ENCODE measurements at places on chromosomes 7 and 10. TPM values are rescaled to one million over a fixed set of nuclear protein-coding genes. Genes with fewer than 3 reads are reported as not detected.

DNA sequence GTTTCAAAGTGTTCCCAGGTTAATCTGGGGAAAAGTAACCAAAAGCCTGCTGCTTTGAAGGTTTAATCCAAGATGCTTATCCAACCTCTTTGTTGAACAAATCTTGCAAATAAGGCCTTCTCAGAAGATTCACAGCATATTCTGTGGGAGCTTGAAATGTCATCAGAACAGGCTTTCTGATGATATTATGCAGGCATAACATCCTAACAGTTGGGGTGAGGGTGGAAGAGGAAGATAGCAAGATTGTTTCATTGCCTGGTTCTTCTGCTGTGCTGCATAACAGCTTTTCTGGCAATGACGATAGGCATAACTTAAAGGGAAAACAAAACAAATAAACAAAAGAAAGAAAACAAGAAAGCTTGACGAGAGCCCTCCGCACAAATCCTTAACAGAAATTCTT lies 217.4 kb downstream of the PHF14 start:
- H3K27me3 ChIP-seq, result peaks cover 24% of the 10 kb centered on the region
- H3K36me3 ChIP-seq, result peaks cover 2% of the 10 kb centered on the region
- no peak overlapping the region for H3K27ac ChIP-seq
- DNase-seq, result no peak

The GIMAP5 gene
- total RNA-seq, result 65.3 TPM

- peaks cover 54% of the 10 kb centered on the region for H3K27me3 ChIP-seq
- peaks cover 3% of the 10 kb centered on the region for H3K36me3 ChIP-seq
- H3K4me3 ChIP-seq, result no peak overlapping the region
Measured at GRCh38 chr10:13769946-13770345, 183.2 kb downstream of the PRPF18 start.

GRCh38 chr10:112809736-112810135 lies 140.3 kb upstream of the TCF7L2 start:
- H3K4me3 ChIP-seq, result no peak overlapping the region
- no peak for DNase-seq
- H3K27me3 ChIP-seq, result no peaks in the 10 kb centered on the region
- no peak overlapping the region for H3K27ac ChIP-seq

The PDE1C gene
- total RNA-seq, result not detected

DNA sequence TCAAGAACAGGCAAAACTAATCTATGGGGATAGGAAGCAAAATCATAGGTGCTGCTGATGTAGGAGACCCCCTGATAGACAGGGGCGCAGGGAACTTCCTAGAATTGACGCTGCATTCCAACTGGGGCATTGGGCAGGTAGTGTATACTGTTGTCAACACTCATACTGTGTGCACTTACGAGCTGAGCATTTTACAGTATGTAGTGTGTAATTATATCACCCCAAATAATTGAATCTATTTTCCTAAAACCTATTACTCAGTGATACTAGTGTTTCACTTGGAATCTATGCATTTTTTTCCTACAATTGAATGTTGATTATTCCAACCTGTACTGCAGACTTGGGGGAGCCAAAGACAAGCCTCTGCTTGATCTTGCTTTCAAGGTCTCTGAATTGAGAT lies 207.0 kb upstream of the PRKCQ start:
- peaks cover 4% of the 10 kb centered on the region for H3K36me3 ChIP-seq
- H3K4me3 ChIP-seq, result no peak overlapping the region
- no peaks in the 10 kb centered on the region for H3K4me1 ChIP-seq
- no peak overlapping the region for H3K27ac ChIP-seq
- DNase-seq, result no peak

- no peaks in the 10 kb centered on the region for H3K4me1 ChIP-seq
- no peaks in the 10 kb centered on the region for H3K27me3 ChIP-seq
- H3K36me3 ChIP-seq, result no peaks in the 10 kb centered on the region
- DNase-seq, result no peak
- no peak overlapping the region for H3K4me3 ChIP-seq
Measured at GRCh38 chr10:130782467-130782866, 529.1 kb downstream of the TCERG1L start.

DNA sequence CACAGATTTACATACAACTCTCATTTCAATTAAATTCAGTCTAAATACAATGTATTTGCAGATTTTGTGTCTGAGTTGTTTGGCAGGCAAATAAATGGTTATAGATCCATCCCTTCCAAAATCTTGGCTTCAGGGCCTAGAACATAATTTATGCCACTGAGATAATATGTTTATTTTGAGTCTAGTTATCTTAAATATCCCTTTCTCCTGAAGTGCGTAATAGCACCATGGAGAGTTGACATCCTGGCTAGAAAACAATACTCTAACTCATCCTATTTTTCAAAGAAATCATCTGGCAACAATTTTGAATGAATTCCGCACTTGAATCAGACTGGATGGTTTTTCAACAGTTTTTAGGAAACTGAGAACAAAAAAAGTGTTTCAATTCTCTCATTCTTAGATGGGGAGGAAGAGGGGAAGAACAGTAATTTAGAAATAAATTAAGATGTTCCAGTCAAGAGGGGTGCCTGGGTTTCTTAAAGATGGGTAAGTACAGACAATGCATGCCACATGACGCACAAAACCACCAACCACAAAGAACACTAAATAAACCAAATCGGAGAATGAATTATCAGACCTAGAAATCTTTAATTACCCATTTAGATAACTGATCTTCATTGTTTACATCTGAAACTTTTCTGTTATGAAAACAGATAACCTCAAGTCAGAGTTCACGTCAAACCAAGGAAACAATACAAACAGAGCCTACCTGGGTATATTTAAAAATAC lies 228.7 kb upstream of the PTN start:
- no peak overlapping the region for H3K4me3 ChIP-seq
- H3K4me1 ChIP-seq, result no peaks in the 10 kb centered on the region
- H3K36me3 ChIP-seq, result no peaks in the 10 kb centered on the region
- DNase-seq, result no peak
- H3K27me3 ChIP-seq, result no peaks in the 10 kb centered on the region

DNA sequence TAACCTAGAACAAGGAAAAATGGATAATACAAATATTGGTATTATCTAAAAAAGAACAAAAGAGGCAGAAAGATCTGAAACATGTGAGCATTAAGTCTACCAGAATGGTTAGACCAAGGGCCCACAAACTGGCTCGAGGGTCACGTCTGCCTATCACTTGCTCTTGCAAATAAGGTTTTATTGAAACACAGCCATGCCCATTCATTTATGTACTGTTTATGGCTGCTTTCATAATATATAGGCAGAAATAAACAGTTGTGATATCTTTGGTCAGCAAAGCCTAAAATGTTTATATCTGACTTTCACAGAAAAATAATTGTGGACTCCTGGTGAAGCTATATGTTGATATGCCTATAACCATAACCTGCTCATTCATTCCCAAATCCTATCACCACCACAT lies 71.8 kb downstream of the AASS start:
- H3K4me3 ChIP-seq, result no peak overlapping the region
- H3K27me3 ChIP-seq, result no peaks in the 10 kb centered on the region
- no peak overlapping the region for H3K27ac ChIP-seq
- H3K36me3 ChIP-seq, result peaks cover 2% of the 10 kb centered on the region
- H3K4me1 ChIP-seq, result no peaks in the 10 kb centered on the region

- no peak overlapping the region for H3K27ac ChIP-seq
- DNase-seq, result no peak
- peaks cover 15% of the 10 kb centered on the region for H3K4me1 ChIP-seq
- H3K36me3 ChIP-seq, result peaks cover 2% of the 10 kb centered on the region
Measured at GRCh38 chr10:14971867-14972448, 12.8 kb downstream of the MEIG1 start.

The DKK1 gene
- total RNA-seq, result not detected

DNA sequence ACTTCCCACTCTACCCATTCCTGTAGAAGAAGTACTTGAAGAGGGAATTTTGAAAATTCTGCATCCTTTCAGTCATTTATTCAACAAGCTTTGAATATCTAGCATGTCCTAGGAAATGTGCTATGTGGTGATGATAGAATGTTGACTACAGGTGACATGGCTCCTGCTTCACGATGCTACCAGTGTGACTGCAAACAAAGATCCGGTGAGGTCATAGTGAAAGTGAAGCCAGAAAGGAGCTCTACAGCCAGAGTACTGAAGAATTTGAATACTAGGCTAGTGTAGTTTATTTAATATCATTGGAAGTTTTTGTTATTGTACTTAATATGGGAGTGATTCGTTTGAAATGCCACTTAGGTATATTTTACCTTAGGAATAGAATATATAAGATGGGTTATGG lies 348.1 kb downstream of the TFEC start:
- H3K4me3 ChIP-seq, result no peak overlapping the region
- peaks cover 2% of the 10 kb centered on the region for H3K4me1 ChIP-seq
- DNase-seq, result no peak
- H3K27ac ChIP-seq, result no peak overlapping the region
- peaks cover 10% of the 10 kb centered on the region for H3K27me3 ChIP-seq
- no peaks in the 10 kb centered on the region for H3K36me3 ChIP-seq

- no peaks in the 10 kb centered on the region for H3K36me3 ChIP-seq
- no peak for DNase-seq
- H3K4me3 ChIP-seq, result no peak overlapping the region
- no peaks in the 10 kb centered on the region for H3K27me3 ChIP-seq
- no peak overlapping the region for H3K27ac ChIP-seq
- no peaks in the 10 kb centered on the region for H3K4me1 ChIP-seq
Measured at GRCh38 chr10:132457328-132458070, 60.5 kb downstream of the PWWP2B start.

The TOMM7 gene
- 606 TPM for total RNA-seq

- H3K36me3 ChIP-seq, result no peaks in the 10 kb centered on the region
- peaks cover 3% of the 10 kb centered on the region for H3K4me1 ChIP-seq
- no peaks in the 10 kb centered on the region for H3K27me3 ChIP-seq
- no peak overlapping the region for H3K4me3 ChIP-seq
- DNase-seq, result no peak
Measured at GRCh38 chr7:122803323-122803722, 82.9 kb downstream of the CADPS2 start.

DNA sequence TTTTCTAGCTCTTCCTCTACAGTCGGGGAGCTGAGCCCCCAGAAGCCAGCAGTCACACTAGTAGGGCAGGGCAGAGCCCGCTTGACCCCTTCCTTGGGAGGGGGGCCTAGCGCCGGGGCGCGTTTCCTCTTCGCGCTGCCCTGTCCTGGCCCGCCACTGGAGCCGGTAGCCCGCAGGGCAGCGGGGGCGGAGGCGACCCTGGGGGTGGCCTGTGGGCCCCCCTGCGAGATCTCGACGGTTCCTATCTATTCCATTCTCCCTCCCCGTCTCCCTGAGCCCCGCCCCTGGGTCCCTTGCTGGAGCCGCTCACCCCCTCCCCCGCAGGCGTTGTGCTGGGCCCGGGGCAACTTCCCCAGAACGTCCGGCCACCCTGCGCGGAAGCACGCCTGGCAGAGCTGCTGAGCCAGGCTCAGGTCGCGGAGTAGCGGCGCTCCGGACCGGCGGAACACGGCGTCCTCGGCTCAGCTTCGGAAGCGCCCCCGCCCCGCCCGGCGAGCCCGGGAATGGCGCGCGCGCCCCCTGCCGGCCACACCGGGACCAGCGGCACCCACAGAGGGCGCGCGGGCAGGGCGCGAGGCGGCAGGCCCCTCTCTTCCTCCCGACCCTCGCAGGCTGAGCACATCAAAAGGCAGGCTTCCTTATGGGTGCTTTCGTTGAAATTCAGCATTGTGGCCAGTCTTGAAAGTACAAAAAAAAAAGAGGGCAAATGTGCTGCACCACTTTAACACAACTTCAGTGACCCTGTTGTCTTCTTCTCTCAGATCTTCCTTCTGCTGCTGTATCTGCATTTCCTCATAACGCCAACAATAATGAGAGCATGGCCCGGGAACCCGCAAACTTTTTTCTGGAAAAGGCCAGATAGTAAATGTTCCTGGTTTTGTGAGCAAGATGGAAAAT lies 327.6 kb downstream of the TNS3 start:
- DNase-seq, result peak; percentile 18
- peaks cover 6% of the 10 kb centered on the region for H3K36me3 ChIP-seq
- no peak overlapping the region for H3K27ac ChIP-seq
- peaks cover 30% of the 10 kb centered on the region for H3K27me3 ChIP-seq
- H3K4me3 ChIP-seq, result peak overlapping the region; percentile 72
- peaks cover 4% of the 10 kb centered on the region for H3K4me1 ChIP-seq

DNA sequence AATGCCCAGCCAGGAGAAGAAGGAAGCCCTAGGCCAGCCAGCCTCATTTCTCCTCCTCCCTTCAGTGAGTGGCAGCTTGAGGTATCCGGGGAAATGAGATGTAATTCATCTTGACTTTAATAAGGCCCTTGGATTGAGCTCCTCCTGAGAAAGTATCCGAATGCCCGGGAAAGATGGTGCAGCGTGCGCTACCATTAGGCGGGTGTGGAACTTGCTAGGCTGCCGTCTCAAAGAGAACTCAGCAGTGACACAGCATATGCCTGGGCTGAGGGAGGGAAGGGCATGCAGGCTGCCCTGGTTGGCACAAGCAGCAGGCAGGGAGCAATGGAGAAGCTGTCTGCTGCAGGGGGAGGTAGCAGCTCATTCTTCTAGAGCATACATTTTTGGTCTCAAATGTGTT lies 659.8 kb upstream of the FOXK1 start:
- H3K27ac ChIP-seq, result no peak overlapping the region
- no peaks in the 10 kb centered on the region for H3K36me3 ChIP-seq
- DNase-seq, result no peak
- no peaks in the 10 kb centered on the region for H3K4me1 ChIP-seq
- H3K4me3 ChIP-seq, result no peak overlapping the region

The TSPAN14 gene
- total RNA-seq, result 118 TPM

DNA sequence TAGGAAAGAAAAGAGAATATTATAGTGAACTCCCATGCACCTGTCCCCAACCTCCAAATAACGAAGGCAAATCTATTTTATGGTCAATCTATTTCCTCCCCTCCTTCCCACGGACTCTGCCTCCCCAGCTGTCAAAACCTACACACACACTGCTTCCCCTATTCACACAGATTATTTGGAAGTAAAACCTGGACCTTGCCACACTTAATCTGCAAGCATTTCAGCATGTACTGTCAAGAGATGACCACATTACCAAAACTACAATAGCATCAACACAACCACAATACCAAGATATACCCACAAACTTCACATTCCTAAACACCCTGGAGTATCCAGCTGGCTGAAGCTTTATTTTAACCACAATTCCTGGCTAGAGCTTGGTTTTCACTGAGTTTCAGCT lies 27.8 kb upstream of the KCNK18 start:
- no peak overlapping the region for H3K4me3 ChIP-seq
- peaks cover 7% of the 10 kb centered on the region for H3K4me1 ChIP-seq
- peaks cover 6% of the 10 kb centered on the region for H3K36me3 ChIP-seq
- H3K27ac ChIP-seq, result no peak overlapping the region
- H3K27me3 ChIP-seq, result peaks cover 82% of the 10 kb centered on the region
- DNase-seq, result no peak

The CYP2E1 gene
- total RNA-seq, result 14.5 TPM

DNA sequence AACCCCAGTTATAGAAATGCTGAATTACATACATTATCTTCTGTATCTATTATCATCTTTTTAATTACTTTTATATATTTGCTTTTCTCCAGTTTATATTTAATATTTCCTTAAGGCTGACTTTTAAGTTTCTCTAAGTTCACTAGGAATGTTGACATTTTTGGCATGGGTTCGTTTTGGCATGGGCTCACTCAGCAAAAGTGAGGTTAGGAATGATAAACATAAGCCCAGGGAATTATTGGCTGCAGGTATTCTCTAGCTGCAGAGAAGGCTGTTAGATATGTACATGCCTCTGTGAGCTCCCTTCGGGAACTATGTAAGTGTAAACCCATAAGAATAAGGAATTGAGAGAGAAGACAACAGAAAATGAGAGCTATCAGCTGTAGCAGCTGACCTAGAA lies 63.6 kb upstream of the RAB18 start:
- no peak overlapping the region for H3K4me3 ChIP-seq
- H3K36me3 ChIP-seq, result no peaks in the 10 kb centered on the region
- no peak for DNase-seq
- no peak overlapping the region for H3K27ac ChIP-seq
- H3K4me1 ChIP-seq, result no peaks in the 10 kb centered on the region

Measured in T-helper 17 cell (primary cell).